ENCODE measurements at places on chromosomes 11 and 22.

DNA sequence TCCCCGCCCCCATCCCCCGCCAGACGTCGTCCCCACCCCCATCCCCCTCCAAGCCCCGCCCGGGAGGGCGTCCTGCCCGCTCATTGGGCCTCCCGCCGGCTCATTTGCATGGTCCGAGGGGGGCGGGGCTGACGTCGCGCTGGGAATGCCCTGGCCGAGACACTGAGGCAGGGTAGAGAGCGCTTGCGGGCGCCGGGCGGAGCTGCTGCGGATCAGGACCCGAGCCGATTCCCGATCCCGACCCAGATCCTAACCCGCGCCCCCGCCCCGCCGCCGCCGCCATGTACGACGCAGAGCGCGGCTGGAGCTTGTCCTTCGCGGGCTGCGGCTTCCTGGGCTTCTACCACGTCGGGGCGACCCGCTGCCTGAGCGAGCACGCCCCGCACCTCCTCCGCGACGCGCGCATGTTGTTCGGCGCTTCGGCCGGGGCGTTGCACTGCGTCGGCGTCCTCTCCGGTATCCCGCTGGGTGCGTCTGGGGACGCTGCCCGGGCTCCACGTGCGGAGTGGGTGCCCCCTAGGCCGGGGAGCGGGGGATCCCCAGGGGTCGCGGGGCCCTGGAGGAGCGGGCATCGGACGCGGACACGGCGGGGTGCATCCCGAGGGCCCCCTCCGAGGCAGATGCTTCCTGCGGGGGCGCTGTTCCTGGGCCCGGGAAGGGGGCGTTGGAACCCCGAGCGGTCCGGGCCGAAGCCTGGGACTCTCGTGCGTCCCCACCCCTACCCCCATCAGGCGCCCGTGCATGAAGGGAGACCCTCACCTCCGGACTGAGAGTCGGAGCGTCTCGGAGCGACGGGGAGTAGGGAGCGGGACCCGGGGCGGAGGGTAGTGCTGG, at the start of gene PNPLA3:
Gene PNPLA3, plus strand, starts transcription at position 175 of the 834 bp plus-strand sequence. Its CDS starts 107 bp downstream, at position 282.
- DNase-seq: peak; percentile 68

DNA sequence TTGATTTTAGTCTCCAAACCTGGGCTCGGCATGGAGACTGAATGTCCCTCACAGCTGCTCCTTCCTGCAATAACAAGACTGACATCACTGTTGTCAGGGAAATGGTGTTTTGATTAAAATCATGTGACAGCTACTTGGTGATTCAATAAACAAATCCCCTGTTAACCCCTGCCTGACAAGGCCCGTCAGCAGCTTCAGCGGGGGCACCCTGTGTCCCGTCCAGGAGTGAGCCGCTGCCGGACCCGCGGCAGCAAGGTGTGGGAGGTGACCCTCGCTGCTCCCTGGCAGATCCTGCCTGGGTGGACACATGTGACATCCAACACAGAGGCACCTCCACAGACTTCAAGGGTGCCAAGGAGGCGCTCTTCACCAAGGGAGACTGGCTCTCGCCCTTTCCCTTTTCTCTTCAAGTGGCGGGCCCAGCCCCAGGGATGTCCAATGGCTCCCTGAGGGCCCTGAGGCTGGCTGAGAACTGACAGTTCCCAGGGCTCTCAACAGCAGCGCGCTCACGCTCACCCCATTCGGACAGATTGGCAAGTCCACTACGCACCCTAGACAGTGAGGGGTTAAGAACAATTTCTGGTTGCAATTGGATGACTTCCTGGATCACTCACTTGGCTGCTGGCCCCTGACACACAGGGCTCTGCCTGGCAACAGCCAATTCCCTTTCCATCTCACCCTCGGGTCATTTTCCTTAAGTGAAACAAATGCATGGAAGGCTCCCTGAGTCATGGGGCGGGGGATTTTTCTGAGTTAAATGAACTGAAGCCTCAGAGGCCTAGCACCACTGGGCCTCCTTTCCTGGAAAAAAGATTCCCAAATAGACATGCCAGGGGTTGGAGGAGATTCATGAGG, 30.7 kb downstream of the PPP2R1B start:
- DNase-seq: no peak

DNA sequence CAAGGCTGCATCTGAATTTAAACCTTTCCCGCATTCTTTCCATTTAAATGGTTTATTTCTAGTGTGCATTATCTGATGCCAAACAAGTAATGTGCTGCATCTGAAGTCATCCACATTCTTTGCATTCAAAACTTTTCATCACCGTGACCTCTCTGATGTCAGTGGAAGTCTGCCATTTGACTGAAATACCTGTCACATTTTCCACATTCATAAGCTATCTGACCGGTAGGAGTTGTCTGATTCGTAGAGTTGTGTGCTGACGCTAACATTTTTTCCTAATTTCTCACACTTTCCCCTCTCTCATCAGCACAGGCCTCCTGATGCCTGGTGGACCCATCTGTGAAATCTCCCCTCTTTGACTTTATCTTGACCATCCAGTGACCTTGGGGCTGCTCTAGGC, 79.9 kb upstream of the BARX2 start:
- no peak for DNase-seq

GRCh38 chr22:40932396-40932795, 18.8 kb upstream of the RBX1 start:
- DNase-seq: no peak

- DNase-seq: peak; percentile 40
Measured at GRCh38 chr11:14973621-14974514, 1.7 kb upstream of the CALCA start.

- DNase-seq: no peak
Measured at GRCh38 chr11:132779497-132779896, 752.8 kb downstream of the OPCML start.

DNA sequence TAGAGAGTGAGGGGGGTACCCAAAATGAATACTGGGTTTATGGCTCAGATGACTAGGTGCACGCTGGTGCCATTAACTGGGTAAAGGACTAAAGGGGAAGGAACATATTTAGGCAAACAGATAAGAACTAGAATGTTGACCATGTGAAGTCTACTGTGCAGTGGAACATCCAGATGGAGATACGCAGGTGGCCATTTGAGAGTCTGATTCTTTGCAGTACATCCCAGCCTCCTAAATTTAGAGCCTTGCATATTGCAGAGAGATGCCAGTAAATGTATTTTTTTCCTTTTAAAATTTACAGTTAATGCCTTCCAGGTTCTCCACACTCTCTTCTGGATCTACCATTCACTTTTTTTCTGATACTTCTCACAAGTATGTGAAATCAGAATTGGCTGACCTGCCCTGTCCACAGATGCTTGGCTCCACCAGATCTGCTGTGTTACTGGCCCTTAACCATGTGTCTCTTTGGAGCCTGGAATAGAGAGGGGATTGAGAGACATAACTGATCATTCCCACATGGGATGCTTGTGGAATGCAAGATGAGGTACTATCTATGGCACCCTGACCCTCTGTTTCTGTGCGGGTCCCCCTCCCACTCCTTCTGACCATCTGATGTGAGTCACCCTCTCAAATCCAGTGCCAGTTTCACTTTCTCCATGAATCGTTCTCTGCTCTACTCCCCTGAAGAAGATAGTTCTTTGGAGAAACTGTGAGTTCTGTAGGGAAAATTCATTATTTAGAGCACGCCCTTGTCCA, 77.0 kb upstream of the NCAM1 start:
- no peak for DNase-seq

GRCh38 chr11:130421199-130421585, 7.2 kb downstream of the ADAMTS8 start:
- DNase-seq: no peak

DNA sequence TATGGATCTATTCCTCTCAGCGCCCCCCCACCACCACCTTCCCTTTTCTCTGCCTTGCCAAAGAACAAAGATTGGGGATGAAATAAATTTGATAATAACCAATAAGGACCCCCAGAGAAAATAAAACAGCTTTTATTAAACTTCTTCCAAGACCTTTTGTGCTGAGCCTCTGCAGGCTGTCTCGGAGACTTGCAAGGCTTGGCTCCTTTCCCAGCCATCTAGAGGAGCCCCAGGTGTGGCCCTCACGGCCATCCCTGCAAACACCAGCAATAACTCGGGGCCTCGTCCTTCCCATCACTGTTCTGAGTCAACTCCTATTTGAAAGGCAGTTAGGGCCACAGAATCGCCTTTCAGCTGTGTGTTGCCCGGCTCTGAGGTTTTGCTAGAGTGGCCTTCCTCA, 51.2 kb upstream of the LMO1 start:
- no peak for DNase-seq

GRCh38 chr11:72084965-72085364, 4.3 kb downstream of the LRRC51 start:
- no peak for DNase-seq

GRCh38 chr11:2771758-2772466, 72.1 kb upstream of the KCNQ1OT1 start:
- no peak for DNase-seq

- no peak for DNase-seq
Measured at GRCh38 chr11:111676878-111677585, 74.8 kb downstream of the SIK2 start.
